ENCODE measurements at places on chromosomes 3 and 15. TPM values are rescaled to one million over a fixed set of nuclear protein-coding genes. Genes with fewer than 3 reads are reported as not detected.

Gene CCDC33
- 0.84 TPM for total RNA-seq

Gene SERPINI1
- 10.7 TPM for total RNA-seq

Gene SLC15A2
- 4.2 TPM for total RNA-seq

DNA sequence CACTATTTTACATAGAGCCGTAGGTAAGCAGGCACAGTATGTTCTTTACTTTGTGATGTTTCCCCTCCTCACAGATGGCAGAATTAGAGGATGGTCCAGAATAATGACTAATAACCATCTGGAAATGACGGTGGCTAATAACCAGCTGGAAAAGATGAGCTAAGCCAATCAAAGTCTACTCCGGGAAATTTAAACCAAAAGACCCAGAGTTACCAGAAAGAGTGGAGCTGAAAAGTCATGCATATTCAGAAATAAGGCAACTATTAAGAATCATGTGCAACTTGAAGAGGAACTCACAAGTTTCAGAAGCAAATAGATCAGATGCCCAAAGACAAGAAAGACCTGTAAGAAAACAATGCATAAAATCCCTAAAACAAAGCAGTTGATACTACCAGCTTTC is 33.6 kb downstream of the DMXL2 start:
- H3K4me1 ChIP-seq = no peaks in the 10 kb centered on the region
- no peak overlapping the region for H3K27ac ChIP-seq
- H3K36me3 ChIP-seq = peaks cover 22% of the 10 kb centered on the region
- H3K4me3 ChIP-seq = no peak overlapping the region
- no peaks in the 10 kb centered on the region for H3K27me3 ChIP-seq

DNA sequence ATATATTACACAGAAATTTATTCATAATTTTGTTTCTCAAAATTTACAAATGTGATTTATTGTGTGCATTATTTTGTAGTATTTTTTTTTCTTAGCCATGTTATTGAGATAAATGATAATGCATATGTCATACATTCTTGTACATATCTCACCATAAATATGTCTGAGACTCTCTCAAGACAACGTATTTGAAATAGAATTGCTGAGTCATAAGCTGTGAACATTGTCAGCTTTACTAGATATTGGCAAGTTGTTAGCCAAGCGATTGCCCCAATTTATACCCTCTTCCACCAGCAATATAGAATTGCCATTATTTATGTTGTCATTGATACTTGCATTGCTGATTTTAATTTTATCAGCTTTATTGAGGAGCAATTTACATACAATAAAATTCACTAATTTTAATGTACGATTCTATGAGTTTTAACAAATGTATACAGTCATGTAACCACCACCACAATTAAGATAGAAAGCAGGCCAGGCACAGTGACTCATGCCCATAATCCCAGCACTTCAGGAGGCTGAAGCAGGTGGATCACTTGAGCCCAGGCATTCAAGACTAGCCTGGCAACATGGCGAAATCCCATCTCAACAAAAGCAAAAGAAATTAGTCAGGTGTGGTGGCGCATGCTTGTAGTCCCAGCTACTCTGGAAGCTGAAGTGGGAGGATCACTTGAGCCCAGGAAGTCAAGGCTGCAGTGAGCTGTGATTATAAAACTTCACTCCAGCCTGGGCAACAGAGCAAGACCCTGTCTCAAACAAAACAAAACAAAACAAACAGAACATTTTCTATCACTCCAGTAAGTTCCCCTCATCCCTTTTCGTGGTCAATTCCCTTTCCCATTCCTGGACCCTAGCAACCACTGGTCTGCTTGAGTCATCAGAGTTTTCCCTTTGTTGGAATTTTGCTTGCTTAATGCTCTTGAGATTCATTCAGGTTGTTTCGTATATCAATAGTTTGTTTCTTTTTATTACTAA is 373.1 kb downstream of the MFSD1 start:
- no peaks in the 10 kb centered on the region for H3K36me3 ChIP-seq
- H3K27me3 ChIP-seq = no peaks in the 10 kb centered on the region
- no peak for DNase-seq
- H3K27ac ChIP-seq = no peak overlapping the region

DNA sequence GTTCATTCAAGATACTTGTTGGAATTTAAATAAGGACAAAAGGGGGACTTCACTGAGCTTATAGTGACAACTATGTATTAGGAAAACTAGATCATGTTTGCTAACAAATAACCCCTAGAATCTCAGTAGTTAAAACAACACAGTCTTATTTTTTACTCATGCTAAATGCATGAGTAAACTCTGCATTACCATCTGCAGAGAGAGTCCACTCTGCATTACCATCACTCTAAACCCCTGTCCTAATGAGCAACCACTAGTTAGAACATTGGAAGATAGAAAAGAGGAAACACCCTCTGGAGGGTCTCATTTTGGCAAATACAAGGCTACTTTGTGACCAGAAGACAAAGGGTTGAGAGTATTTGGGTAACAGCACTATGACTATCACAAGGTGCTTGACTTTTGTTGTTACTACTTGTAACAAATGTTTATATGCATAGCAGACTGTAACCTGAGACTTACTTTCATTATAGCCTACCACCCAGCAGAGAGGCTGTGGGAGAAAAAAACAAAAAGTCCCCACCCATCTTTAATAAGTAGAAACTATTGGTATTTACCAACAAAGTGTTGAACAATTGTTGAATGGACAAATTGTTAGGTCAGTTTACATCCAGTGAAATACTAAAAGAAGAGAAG is 99.1 kb downstream of the OXSM start:
- H3K27ac ChIP-seq = no peak overlapping the region
- no peak overlapping the region for H3K4me3 ChIP-seq
- H3K4me1 ChIP-seq = peaks cover 2% of the 10 kb centered on the region
- DNase-seq = no peak

Measured in progenitor cell of endocrine pancreas (in vitro differentiated cells).